ENCODE measurements at places on chromosomes 5 and 9.

DNA sequence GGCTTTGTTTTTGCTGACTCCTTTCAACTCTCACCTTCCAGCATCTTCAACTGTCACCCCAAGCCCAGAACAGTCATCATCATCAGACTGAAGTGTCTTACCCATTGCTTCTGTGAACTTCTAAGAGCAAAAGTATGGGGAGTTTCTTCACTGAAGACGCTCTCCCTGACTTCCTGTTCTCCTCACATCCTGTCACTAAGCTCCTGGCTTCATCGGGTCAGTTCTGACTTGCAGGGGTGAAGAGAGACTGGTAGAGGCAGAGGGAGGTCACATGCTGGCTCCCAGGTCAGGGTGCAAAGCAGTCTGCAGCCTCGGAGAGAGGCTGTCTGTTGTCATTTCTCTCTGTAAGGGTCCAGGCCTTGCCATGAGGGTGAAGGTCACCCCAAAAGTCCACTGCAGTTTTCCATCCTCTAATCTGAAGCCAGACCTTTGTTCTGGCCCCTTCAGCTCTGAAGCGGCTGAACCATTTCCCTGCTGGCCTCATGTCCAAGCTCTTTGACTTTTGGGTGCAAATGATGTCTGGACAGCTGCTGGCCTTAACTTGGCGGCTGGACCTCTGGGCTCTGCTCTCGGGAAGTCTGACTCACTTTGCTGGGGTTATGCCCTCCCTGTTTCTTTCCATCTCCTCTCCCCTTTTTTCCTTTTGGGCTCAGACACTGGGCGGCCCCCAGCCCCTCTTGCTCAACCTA is 305.0 kb downstream of the RAB3C start:
- DNase-seq = no peak

DNA sequence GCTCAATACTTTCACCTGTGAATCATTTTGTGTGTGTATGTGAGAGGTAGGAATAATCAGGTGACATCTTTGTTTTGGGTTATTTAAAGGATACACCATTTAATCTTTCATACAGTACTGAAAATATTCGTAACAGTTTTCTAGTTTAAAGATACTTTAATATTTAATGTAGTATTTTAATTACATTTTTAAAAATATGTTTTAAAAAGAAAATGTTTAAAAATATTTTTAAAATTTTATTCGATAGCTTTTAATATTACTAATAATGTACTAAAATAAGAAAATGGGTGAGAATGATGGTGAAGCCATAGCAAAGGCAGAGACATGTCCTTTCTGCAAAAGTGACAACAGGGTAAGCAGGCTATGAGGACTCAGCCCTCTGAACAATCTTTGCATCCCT is 56.3 kb upstream of the MEF2C start:
- no peak for DNase-seq

DNA sequence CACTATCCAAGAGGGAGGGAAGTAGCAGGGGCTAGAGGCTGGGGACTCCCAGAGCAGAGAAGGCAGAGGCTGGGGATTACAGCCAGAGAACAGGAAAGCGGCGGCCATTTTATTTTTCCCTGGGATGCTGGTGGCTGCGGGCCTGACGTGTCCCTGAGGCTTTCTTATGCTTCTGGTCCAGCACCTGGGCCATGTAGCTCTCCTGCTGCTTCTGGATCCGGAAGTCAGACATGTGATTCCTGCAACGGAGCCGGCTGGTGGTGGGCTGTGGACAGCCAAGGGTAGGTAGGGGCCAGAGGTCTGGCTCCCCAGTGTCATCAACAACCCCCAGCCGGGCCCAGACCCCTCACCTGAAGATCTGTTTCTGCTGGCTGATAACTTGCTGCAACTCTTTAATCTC is 1.8 kb upstream of the PROB1 start:
- DNase-seq = no peak

- no peak for DNase-seq
Observed at GRCh38 chr9:112933696-112934095, 43.0 kb upstream of the SLC46A2 start.

- no peak for DNase-seq
Observed at GRCh38 chr5:16489322-16489791, 23.8 kb upstream of the ZNF622 start.

GRCh38 chr5:55173687-55174230 is 782 bp upstream of the CDC20B start:
- no peak for DNase-seq

- DNase-seq = no peak
Observed at GRCh38 chr5:52661903-52662595, 125.7 kb upstream of the ITGA1 start.

- DNase-seq = no peak
Observed at GRCh38 chr9:137670391-137671195, 51.8 kb downstream of the EHMT1 start.

- DNase-seq = no peak
Observed at GRCh38 chr9:97132865-97133264, 93.9 kb upstream of the CTSV start.

DNA sequence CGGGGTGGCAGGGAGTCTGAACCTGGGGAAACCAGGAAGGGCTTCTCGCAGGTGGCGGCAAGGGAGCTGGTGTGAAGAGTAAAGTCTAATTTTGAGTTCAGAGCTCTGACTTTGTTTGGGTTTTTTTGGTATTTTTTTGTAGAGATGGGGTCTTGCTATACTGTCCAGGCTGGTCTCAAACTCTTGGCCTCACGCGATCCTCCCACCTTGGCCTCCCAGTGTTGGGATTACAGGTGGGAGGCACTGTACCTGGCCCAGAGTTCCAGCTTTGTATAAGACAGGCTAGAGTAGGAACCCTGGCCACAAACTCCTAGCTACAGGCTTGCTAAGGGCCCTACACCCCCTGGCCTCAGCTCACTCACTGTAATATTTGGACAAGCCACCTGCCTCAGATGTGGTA is 105.1 kb upstream of the SARDH start:
- no peak for DNase-seq

- no peak for DNase-seq
Observed at GRCh38 chr9:135228345-135228982, 141.0 kb downstream of the OLFM1 start.

DNA sequence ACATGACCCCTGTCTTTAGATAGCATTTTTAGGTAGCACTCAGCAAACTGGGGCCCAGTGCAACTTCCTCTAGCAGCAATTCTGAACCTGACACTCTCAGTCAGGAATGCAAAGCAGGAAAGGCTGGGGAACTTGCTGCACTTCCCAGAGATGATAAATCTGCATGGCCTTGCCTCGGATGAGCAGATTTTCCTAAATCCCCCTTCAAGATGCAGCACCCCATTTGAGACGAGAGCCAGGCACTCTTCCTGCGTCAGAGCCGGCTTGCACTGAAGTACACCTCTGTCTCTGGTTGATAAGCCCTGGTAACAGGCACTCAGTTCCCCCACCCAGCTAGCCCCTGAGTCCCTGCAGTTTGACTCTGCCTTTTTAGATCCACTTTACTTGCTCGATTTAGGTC is 296.7 kb upstream of the PANK3 start:
- no peak for DNase-seq

- no peak for DNase-seq
Observed at GRCh38 chr9:115930472-115930871, 223.1 kb upstream of the PAPPA start.

DNA sequence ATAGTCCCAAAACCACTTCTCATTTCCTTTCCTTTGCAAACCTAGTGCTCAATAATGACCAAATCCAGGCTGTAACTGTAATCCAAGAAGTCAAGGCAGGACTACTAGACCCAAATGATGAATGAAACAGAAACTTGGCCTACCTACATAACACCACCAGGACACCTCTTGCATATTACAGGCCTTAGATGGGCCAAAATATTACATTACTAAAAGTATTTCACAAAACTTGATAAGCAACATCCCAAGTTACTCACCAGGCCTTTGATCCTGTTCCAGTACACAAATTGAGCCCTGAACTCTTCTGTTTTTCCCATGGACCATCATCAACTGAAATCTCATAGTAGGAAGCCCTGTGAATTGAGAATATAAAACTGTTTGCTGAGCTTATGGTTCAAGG is 34.8 kb downstream of the NADK2 start:
- DNase-seq = no peak

GRCh38 chr9:24793787-24794186 is 248.1 kb upstream of the IZUMO3 start:
- DNase-seq = no peak

DNA sequence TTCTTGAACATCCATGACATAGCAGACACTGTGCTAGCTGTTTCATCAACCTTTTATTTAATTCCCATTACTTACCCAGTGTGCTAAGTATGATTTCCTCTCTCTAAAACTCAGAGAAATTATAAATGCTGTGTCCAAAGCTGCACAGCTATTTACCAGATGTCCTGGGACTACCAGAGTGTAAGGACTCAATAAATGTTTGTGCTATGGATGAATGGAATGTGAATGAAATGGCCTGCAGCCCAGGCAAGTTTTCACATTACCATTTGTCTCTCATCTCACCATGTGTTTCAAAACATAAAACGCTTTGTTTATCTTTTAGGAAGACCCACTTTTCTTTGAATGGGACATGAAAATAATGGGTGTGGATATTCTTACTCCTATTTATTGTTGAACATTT is 96.2 kb downstream of the ARHGEF28 start:
- DNase-seq = no peak

DNA sequence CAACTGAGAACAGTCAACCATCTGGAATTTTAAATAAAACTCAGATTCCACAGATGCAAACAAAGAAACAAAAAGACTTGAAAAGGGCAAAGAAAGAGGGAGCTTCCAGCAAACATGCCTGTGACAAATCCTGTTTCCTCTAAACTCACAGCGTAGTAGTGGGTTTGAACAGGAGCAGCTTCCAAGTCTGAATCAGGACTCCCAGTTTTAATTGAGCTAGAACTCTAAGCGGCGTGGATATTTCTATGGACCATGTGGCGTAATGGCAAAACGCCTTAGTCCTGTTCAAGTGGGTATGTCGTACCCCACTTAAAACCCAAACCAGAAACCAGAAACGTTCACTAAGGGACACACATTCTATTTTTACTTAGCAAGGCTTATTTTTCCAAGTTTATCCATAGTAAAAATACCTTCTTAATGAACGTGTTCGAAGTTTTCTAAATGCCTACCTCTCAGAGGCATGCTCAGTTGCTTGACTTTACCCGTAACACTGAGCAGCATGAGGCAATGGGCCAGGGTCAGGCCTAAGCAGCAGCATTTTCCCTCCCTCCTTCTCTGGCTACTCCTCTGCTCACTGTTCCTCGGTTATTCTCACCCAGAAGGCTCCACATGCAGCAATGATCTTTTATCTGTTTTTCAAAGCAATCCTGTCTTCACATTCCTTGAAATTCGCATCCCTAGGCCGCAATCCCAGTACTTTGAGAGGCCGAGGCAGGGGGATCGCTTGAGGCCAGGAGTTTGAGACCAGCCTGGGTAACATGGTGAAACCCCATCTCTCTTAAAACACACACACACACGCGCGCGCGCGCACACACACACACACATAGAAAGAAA is 77.9 kb downstream of the FNBP1 start:
- DNase-seq = no peak

- DNase-seq = no peak
Observed at GRCh38 chr9:1979741-1980367, 35.3 kb upstream of the SMARCA2 start.

- DNase-seq = no peak
Observed at GRCh38 chr9:37141015-37141414, 20.6 kb downstream of the ZCCHC7 start.

DNA sequence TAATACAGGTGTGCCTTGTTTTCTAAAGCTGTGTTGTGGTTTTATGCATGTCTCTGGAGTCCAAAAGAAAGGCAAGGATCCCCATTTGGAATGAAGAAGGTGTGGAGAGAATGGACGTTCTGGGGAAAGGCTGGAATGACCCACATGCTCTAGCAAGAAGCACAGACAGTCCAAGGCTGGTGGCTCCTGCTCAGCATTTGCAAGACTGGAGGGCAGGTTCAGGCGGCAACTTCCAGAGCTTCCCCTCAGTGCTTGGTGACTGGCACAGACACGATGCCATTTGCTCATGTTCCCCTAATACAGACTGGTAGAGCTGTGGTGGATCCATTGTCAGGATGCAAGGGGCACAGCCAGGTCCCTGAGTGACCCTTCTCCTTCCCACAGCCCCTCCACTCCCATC is 8.2 kb downstream of the SLC22A4 start:
- no peak for DNase-seq

DNA sequence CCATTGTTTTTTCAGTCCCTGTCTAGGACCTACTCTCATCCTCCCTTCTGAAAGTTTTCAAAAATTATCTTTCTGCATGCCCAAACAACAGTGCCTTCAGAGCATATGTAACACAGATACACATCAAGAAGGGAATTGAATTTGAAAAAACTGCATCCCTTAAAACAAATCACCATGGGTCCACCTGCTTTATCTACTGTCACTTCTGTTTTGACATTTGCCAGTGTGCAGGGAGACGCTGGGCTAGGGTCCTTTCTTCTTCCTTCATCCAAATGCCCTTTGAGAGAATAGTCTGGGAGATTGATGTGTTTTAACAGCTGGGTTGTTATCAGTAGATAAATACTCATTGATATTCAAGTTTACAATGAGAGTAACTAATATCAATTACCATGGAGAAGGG is 1630.1 kb downstream of the MAT2B start:
- DNase-seq = no peak

- DNase-seq = no peak
Observed at GRCh38 chr5:62969409-62970120, 390.9 kb downstream of the LRRC70 start.

GRCh38 chr5:74613283-74613682 is 27.2 kb downstream of the ENC1 start:
- DNase-seq = no peak

GRCh38 chr5:40312205-40312604 is 367.5 kb upstream of the PTGER4 start:
- DNase-seq = no peak

DNA sequence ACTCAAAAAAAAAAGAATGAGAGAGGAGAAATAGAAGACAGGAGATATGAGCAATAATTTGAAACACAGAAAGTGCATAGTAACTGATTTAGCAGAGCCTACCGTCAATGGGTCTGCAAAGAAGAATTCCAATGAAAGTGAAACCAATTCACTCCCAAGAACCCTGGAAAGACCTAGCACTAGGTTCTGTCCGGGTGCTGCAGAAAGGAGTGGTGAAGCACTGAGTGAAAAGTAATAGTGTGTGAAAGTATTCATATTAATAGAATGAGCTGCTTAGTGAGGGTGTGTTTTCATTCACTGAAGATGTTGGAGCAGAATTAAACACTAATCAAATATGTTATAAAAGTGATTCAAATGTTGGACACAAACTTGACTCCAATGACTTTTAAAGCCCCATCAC is 51.3 kb upstream of the SLC30A5 start:
- no peak for DNase-seq

GRCh38 chr5:139637438-139638089 is 10.6 kb upstream of the CXXC5 start:
- DNase-seq = peak; percentile 60

Measured in GM18507 (cell line).